NCI-H2107 (cell line): ENCODE measurements at places on chromosomes 7 and 10.

GRCh38 chr10:115942101-115942500, 330.9 kb downstream of the GFRA1 start:
- DNase-seq, result no peak

DNA sequence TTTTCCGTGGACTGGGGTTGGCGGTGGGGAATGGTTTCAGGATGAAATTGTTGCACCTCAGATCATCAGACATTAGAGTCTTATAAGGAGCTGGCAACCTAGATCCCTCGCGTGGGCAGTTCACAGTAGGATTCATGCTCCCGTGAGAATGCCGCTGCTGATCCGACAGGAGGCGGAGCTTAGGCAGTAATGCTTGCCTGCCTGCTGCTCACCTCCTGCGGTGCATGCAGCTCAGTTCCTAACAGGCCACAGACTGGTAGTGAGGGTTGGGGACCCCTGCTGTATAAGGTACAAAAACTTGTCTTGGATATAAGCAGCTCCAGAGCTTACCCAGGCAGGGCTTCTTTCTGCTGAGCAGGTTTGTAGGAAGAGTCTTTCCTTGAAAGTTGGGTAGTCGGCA, 53.9 kb downstream of the SHH start:
- no peak for DNase-seq

DNA sequence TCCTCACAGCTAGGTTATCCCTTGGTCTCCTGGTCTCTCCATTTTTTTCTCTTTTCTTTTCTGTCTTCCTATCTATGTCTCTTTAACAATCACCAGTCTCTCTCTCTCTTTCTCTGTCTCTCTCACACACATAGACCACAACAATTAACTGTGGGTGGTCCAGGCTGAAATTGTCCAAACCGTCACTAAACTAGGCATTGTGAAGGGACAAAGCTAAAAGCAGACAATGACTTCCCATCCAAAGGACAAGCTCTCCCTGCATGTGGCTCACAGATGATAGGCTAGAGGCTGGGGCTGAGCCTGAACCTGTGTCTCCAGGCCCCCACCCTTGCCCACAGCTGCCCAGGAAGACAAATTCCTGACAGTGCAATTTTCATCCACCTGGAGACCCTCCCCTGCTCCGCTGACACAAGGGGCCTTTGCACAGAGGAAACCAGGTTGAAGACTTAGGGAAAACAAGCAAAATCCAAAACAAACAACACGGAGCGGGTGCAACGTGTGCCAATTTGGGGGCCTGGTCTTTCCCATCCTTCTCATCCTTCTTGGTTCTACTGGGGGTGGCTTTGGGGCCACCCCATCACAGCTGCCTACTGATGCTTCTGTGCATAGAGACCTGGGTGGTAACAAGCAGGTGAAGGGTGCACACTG, 755.4 kb downstream of the GRID1 start:
- no peak for DNase-seq

- DNase-seq, result no peak
These were observed 1140.9 kb downstream of the XPNPEP1 start for GRCh38 chr10:108782411-108782810.

DNA sequence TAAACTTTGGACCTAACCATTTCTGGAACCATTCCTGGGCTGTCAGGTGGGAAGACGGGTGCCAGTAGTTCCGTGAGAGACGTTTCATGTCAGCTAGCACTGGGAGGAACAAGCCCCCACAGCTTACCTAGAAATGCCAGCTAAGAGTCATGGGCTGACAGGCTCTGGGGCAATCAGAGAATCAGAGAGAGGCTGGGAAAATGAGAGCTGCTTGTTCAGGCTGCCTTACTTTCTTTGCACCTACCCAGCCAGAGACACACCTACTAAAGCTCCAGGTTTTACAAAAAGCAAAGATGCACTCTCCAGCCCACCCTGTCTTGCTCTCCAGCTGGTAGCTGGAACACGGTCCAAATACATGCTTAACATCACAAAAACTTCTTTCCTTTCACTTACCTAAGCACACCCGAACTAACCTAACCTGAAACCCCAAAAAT, 688 bp downstream of the PTN start:
- no peak for DNase-seq

DNA sequence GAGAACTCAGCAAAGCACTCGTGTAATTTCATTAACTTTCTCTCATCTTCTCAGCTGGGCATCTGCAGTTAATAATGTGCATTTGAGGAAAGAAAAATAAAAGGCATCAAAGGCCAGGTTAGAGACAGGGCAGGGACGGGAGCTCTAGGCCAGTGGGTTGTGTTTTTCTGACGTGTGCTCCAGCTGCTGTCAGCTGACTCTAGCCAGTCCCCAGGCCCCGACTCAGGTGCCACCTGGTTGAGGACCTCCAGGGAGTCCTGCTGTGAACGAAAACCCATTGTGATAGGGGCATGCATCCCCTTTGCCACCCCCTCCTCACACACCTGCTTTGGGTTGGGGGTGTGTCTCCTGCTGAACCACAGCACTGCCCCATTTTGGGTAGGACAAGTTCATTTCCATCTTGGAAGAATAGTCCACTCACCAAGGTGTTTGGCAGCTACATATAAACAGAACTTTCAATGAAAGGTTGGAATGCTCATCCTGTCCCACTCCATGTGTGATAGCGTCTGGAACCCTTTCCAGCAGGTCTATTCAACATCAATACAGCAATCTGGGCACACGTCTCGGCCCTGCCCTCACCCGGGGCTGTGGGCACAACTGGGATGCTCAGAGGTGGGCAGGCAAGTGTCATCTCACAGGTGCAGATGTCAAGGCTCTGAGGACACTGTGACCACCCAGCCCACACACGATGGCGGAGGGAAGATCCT, 146.1 kb upstream of the FAM20C start:
- no peak for DNase-seq

DNA sequence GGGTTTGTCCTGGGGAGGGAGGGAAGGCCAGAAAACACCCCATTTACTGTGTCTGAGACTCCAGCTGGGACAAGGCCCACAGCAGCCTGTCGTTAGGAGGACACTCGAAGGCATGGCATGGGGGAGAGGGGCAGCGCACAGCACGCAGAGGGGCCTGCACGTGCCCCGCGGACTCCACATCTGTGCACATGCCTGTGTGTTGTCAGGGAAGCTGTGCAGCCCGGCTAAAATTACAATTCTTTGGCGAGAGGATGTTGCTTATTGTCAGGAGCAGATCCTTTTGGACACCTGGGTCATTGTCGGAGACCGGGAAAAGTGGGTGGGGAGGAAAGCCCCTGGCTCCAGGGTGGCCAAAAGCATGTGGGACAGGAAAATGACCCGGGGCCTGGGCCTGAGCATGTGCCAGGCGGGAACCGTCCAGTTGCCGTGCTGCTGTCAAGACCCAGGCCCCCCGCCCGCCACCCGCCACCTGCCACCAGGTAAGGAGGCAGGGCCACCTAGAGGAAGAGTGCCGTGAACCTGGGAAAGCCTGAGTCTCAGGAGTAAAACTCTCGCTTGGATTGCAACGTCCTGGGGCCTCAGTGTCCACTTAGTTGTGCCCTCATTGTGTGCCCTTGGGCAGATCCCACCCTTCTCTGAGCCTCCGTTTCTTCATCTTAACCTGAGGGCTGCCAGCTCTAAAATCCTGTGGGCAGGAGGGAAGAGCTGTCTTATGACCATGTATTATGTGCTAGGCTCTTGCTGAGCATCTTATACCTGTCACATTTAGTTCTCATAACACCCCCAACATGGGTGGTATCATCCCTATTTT, 7.2 kb downstream of the VSIR start:
- no peak for DNase-seq

- DNase-seq, result no peak
These were observed 409 bp downstream of the DNMBP start for GRCh38 chr10:100009283-100009792.

GRCh38 chr7:96023387-96023786, 251.0 kb downstream of the DYNC1I1 start:
- no peak for DNase-seq

DNA sequence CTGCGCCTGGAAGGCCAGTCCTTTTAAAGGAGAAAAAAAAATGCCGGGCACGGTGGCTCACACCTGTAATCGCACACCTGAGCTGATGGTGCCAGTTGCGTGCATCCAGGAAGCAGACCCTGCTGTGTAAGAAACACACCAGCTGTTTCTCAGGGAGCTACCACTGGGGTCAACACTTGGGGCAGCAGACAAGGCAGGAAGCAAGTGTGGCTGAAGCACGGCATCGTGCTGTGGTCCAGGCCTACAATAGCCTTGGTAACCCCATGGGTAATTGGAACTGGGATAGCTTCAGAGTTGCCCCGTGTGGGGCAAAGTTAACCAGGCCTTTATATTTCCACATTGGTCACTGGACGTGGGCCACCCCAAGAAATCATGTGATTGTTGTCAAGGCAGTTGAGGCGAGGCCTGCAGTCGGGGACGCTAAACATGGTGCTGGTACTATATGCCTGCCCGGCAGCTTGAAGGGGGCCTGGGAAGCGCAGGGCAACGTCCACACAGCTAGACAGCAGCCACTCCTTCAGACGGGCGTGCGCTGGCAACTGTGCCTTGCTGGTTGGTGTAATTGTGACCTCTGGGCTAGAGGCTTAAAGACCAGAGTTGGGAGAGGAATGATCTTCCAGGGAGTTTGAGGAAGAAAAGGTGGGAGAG, 2.5 kb upstream of the TACR2 start:
- no peak for DNase-seq
